Hepatocyte (in vitro differentiated cells): ENCODE measurements at places on chromosomes 12 and 14. TPM values are rescaled to one million over a fixed set of nuclear protein-coding genes. Genes with fewer than 3 reads are reported as not detected.

Gene OR6C2
- total RNA-seq: not detected in 2 replicates

GRCh38 chr14:100450736-100451135 lies 127.6 kb downstream of the SLC25A47 start:
- no peak overlapping the region for H3K27ac ChIP-seq
- DNase-seq: no peak
- no peak overlapping the region for H3K4me3 ChIP-seq
- H3K27me3 ChIP-seq: no peaks in the 10 kb centered on the region
- H3K4me1 ChIP-seq: no peaks in the 10 kb centered on the region

GRCh38 chr14:95088665-95089064 lies 68.7 kb downstream of the DICER1 start:
- no peak overlapping the region for H3K4me3 ChIP-seq
- H3K36me3 ChIP-seq: no peaks in the 10 kb centered on the region
- H3K4me1 ChIP-seq: no peaks in the 10 kb centered on the region
- H3K27ac ChIP-seq: no peak overlapping the region
- DNase-seq: no peak

DNA sequence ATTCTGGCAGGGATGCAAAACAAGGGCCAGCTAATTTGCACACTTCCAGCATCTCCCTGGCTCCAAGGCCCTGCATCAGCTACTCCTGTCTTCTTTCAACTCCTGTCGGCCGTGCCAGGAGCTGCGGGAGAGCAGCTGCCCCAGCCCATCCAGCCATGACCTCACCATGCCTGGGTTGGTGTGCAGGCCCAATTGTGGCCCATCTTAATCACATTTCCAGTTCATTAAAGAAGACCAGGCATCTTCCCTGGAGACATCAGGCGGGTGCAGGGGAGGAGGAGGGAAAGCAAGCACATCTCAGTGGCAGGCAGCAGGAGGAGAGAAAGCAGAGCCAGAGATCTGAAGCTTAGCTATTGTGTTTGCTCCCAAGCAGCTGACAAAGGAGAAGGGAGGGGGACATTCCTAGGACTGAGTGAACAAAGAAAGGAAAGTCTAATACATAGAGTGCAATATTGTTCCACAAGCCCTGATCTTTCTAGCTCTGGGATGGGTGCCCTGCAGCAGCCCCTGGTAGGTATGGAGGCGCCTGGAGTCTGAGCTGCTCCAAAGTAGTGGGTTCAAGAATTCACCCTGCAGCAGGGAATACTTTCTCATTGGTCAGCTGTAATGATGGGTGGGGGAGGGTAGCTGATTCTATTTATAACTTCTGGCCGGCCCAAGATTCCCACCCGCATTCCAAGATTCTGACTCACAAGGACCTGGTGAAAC lies 40.1 kb downstream of the VWF start:
- no peak overlapping the region for H3K4me3 ChIP-seq
- peak; percentile 81 for DNase-seq
- peaks cover 24% of the 10 kb centered on the region for H3K4me1 ChIP-seq
- no peaks in the 10 kb centered on the region for H3K36me3 ChIP-seq
- H3K27ac ChIP-seq: peak overlapping the region; percentile 79

GRCh38 chr12:99495799-99496198 lies 151.8 kb upstream of the GARIN6 start:
- no peak for DNase-seq
- H3K36me3 ChIP-seq: no peaks in the 10 kb centered on the region
- no peaks in the 10 kb centered on the region for H3K4me1 ChIP-seq
- no peak overlapping the region for H3K27ac ChIP-seq
- H3K4me3 ChIP-seq: no peak overlapping the region
- H3K27me3 ChIP-seq: no peaks in the 10 kb centered on the region

DNA sequence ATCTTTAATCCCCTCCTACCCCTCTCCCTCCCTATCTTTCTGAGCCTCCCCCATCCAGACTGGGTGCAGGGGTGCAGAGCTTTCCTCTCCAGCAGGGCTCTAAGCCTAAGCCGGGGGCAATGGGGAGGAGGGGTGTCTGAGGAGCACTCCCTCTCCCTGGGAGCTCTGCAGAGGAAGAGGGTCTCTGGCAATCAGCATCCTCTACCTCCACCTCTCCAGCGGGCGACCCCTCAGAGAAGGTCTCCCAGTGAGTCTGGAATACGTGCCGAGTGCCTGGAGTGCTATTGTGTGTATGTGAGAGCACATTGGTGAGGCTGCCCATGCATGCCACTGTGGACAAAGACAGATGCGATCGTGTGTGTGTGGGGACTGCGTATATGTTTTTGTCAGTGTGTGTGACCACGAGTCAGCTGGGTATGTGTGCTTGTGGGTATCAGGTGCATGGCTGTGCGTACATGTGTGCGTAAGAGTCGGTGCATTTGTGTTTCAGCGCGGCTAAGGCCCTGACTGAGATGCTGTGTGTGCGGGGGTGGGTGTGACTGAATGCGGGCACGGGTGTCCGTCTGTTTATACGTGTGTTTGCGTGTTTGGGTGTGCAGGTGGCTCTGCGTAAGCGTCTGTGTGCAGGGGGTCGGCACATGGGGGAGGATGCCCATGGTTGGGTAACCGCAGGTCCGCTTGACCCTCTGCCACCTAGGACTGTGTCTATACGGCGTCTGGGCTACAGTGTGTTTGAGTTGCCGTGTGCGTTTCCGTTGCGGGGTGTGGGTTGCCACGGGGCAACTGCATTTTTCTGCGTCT lies 905 bp upstream of the DLK1 start:
- H3K27ac ChIP-seq: no peak overlapping the region
- no peak for DNase-seq
